ENCODE measurements at places on chromosomes 5 and 9.

GRCh38 chr9:22216730-22217172, 207.6 kb upstream of the CDKN2B start:
- no peaks in the 10 kb centered on the region for H3K36me3 ChIP-seq
- no peaks in the 10 kb centered on the region for H3K4me1 ChIP-seq
- H3K4me3 ChIP-seq, result no peak overlapping the region
- H3K27ac ChIP-seq, result no peak overlapping the region
- DNase-seq, result peak; percentile 28

GRCh38 chr9:6506571-6506970, 93.6 kb downstream of the UHRF2 start:
- H3K27me3 ChIP-seq, result no peaks in the 10 kb centered on the region
- DNase-seq, result no peak
- H3K36me3 ChIP-seq, result peaks cover 10% of the 10 kb centered on the region
- H3K4me1 ChIP-seq, result no peaks in the 10 kb centered on the region
- no peak overlapping the region for H3K27ac ChIP-seq

DNA sequence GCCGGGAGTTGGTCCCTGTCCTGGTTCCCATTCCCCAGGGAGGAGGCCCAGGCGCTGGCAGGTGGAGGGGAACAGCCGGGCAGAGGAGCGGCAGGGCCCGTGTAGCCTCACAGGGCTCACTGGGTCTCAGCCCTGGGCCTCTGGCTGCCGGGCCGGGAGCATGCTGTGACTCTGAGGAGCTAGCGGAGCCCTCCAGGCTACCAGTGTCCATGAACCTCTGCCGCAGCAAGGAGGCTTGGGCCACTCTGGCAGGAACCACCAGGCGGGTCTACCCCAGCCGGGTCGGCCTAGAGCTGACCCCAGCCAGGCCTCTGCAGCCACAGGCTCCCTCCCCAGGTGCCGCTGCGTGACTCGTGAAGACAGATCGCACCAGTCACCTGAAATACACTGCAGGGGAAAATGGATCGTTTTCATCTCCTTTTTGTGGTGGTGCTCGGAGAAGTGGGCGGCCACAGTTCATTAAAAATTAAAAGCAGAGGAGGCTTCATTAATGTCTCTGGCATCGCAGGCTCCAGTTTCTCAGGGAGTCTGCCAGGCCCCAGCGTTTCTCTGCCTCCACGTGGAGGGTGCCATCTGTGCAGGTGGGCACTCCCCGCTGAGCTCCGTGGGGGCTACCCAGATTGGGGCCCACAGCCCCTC, 43.8 kb downstream of the KCNT1 start:
- H3K4me3 ChIP-seq, result no peak overlapping the region
- no peak for DNase-seq
- H3K36me3 ChIP-seq, result no peaks in the 10 kb centered on the region
- no peaks in the 10 kb centered on the region for H3K27me3 ChIP-seq

DNA sequence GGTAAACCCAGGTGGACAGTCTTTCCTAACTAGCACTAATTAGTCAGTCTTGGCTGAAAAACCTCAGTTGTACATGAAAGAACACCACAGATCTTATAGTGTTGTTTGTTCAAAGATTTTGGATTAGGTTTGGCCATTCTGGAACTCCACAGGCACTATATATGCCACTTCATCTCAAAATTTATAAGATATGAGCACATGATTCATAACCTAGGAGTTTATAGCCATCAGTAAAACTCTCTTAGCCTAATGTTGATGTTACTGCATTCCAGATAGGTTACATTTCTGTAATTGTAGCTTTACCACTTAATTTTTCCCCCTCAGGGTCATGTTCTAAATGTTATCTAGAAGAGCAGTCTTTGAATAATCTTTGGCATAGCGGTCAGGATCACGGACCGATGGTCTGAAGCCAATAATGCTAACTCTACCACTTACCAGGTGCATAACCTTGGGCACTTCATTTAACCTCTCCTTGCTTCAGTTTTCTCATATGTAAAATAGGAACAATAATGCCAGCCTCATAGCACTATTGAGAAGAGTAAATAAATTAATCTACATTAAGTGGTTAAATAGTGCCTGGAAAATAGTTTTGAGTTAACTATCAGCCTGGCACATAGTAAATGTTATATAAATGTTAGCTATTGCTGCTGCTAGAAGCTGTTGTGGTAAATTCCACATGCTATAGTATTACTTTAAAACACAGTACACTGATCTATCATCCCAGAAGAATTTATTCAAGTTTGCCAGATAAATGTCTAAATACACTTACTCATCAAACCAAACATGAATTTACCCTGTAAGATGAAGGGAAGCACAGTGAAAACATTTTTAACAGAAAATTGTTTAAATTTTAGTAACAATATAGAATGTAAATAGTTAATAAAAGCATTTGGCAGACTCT, 743.9 kb downstream of the NR2F1-AS1 start:
- H3K27me3 ChIP-seq, result no peaks in the 10 kb centered on the region
- no peaks in the 10 kb centered on the region for H3K36me3 ChIP-seq
- H3K4me3 ChIP-seq, result no peak overlapping the region
- no peak for DNase-seq
- H3K27ac ChIP-seq, result no peak overlapping the region

GRCh38 chr9:37990404-37991015, 78.5 kb downstream of the SHB start:
- H3K27ac ChIP-seq, result no peak overlapping the region
- peaks cover 12% of the 10 kb centered on the region for H3K36me3 ChIP-seq
- DNase-seq, result no peak

GRCh38 chr9:32394381-32395049, 10.1 kb downstream of the ACO1 start:
- no peak overlapping the region for H3K27ac ChIP-seq
- H3K36me3 ChIP-seq, result no peaks in the 10 kb centered on the region
- H3K4me1 ChIP-seq, result peaks cover 2% of the 10 kb centered on the region
- no peak for DNase-seq
- no peak overlapping the region for H3K4me3 ChIP-seq
- no peaks in the 10 kb centered on the region for H3K27me3 ChIP-seq

GRCh38 chr5:116379306-116379705, 195.3 kb downstream of the SEMA6A start:
- H3K27ac ChIP-seq, result no peak overlapping the region
- no peaks in the 10 kb centered on the region for H3K27me3 ChIP-seq
- H3K4me3 ChIP-seq, result no peak overlapping the region
- H3K4me1 ChIP-seq, result no peaks in the 10 kb centered on the region
- no peak for DNase-seq

- peaks cover 90% of the 10 kb centered on the region for H3K36me3 ChIP-seq
- no peak overlapping the region for H3K4me3 ChIP-seq
- H3K27ac ChIP-seq, result no peak overlapping the region
- DNase-seq, result no peak
Measured at GRCh38 chr9:133778336-133779013, 40.3 kb upstream of the SARDH start.

GRCh38 chr9:133551446-133551845, 16.9 kb downstream of the ADAMTSL2 start:
- no peaks in the 10 kb centered on the region for H3K27me3 ChIP-seq
- H3K27ac ChIP-seq, result no peak overlapping the region
- H3K4me1 ChIP-seq, result peaks cover 13% of the 10 kb centered on the region
- DNase-seq, result no peak
- H3K36me3 ChIP-seq, result peaks cover 29% of the 10 kb centered on the region
- H3K4me3 ChIP-seq, result no peak overlapping the region

GRCh38 chr9:129145316-129145715, 32.7 kb downstream of the IER5L start:
- DNase-seq, result no peak
- peak overlapping the region; percentile 98 for H3K27ac ChIP-seq
- no peaks in the 10 kb centered on the region for H3K27me3 ChIP-seq
- no peak overlapping the region for H3K4me3 ChIP-seq
- peaks cover 71% of the 10 kb centered on the region for H3K4me1 ChIP-seq
- peaks cover 36% of the 10 kb centered on the region for H3K36me3 ChIP-seq

GRCh38 chr9:127651697-127652610, 39.9 kb downstream of the STXBP1 start:
- H3K27ac ChIP-seq, result no peak overlapping the region
- H3K27me3 ChIP-seq, result no peaks in the 10 kb centered on the region
- H3K4me3 ChIP-seq, result no peak overlapping the region
- H3K36me3 ChIP-seq, result peaks cover 3% of the 10 kb centered on the region

GRCh38 chr9:130114741-130115140, 57.5 kb upstream of the NCS1 start:
- H3K4me1 ChIP-seq, result peaks cover 18% of the 10 kb centered on the region
- no peak overlapping the region for H3K4me3 ChIP-seq
- no peaks in the 10 kb centered on the region for H3K27me3 ChIP-seq

DNA sequence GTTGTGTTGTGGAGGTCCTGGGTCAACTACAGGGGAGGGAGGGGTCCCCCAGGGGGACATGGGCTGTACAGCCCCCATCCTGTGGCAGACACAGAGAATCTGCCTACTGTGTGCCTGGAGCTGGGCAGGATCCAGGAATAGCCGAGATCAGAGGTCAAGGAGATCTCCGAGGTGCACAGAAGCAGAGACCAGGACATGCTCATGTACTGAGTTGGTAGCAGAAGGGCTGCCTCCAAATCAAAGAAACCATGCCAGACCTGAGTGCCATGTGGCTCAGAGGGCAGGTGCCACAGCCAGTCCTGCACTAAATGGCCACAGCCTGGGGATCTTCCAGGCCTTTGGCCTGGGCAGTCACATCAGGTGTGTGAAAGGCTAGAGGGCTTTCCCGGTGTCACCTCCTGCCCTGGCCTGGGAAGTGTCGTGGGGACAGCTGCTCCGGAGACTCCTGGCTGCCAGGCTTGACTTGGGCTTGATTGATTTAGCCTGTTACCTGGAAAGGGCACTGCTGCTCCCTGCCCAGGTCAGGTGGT, 27.8 kb downstream of the GSN start:
- H3K27ac ChIP-seq, result no peak overlapping the region
- no peak for DNase-seq
- H3K36me3 ChIP-seq, result peaks cover 8% of the 10 kb centered on the region
- H3K4me1 ChIP-seq, result peaks cover 8% of the 10 kb centered on the region
- no peak overlapping the region for H3K4me3 ChIP-seq
- H3K27me3 ChIP-seq, result no peaks in the 10 kb centered on the region

DNA sequence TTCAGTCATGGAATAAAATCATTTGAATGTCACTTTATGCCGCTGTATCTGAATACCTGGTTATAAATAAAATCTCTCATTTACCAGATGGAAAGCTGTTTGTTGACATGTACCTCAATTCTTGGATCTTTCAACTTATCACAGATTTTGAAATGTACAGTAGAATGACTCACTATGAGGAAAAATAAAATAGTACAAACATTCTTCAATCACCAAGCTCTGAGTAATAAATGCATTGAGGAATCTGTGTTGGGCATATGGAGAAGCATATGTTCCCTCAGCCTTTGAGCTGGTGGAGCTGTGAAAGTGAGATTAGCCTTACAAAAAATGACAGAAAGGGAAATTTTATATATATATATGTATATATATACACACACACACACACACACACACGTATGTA, 175.4 kb downstream of the KIAA0825 start:
- H3K4me3 ChIP-seq, result no peak overlapping the region
- DNase-seq, result no peak
- no peak overlapping the region for H3K27ac ChIP-seq
- no peaks in the 10 kb centered on the region for H3K27me3 ChIP-seq
- no peaks in the 10 kb centered on the region for H3K4me1 ChIP-seq

- DNase-seq, result no peak
- H3K27ac ChIP-seq, result no peak overlapping the region
- no peaks in the 10 kb centered on the region for H3K36me3 ChIP-seq
- no peaks in the 10 kb centered on the region for H3K27me3 ChIP-seq
- no peaks in the 10 kb centered on the region for H3K4me1 ChIP-seq
Measured at GRCh38 chr9:119009249-119009648, 360.0 kb downstream of the BRINP1 start.

- no peaks in the 10 kb centered on the region for H3K4me1 ChIP-seq
- no peaks in the 10 kb centered on the region for H3K36me3 ChIP-seq
- no peak overlapping the region for H3K27ac ChIP-seq
Measured at GRCh38 chr5:76445830-76446229, 42.7 kb downstream of the IQGAP2 start.

GRCh38 chr9:81693671-81694378, 4.5 kb upstream of the TLE1 start:
- no peaks in the 10 kb centered on the region for H3K27me3 ChIP-seq
- H3K4me1 ChIP-seq, result peaks cover 4% of the 10 kb centered on the region
- no peak overlapping the region for H3K27ac ChIP-seq
- DNase-seq, result no peak

DNA sequence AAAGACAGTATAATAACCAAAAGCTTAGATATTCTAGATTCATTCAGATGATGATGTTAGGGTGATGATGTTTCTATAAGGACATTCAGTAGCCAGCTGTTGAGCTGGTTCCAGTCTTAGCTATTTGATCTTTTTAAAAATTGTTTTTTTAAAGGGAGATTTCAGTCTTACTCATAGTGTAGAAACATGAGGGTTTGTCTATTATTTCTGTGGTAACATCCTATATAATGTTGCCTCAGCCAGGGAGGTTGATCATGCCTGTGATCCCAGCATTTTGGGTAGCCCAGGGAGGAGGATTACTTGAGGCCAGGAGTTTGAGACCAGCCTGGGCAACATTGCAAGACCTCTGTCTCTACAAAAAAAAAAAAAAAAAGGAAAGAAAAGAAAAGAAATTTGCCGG, 167.8 kb downstream of the DOCK2 start:
- H3K4me3 ChIP-seq, result no peak overlapping the region
- no peaks in the 10 kb centered on the region for H3K4me1 ChIP-seq
- H3K36me3 ChIP-seq, result no peaks in the 10 kb centered on the region

GRCh38 chr9:34996181-34996904, 6.8 kb downstream of the DNAJB5 start:
- H3K4me1 ChIP-seq, result peaks cover 26% of the 10 kb centered on the region
- peaks cover 23% of the 10 kb centered on the region for H3K36me3 ChIP-seq
- peak overlapping the region; percentile 11 for H3K4me3 ChIP-seq
